Hematopoietic multipotent progenitor cell (in vitro differentiated cells): ENCODE measurements at places on chromosomes 1 and 21. TPM values are rescaled to one million over a fixed set of nuclear protein-coding genes. Genes with fewer than 3 reads are reported as not detected.
A peak's percentile ranks its signal among the peaks of the same experiment; 100 is the strongest.

DNA sequence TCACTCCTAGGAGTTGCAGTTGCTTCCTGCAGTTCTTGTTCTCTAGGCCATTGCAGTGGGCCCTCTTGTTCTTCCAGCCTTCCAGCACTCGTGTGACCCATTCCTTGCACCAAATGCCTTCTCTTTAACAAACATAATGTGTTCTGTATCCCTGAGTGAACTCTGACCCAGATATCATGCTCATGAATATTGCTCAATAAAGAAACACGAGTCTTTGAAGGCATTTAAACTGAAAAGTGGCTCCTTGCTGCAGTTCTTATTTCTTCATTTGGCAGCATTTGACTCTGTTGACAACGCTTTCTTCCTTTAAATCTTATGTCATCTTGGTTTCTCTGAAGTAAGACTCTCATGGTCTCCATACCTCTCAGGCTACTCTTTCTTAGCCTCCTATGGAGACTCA lies 100.7 kb upstream of the PDE4B start:
- DNase-seq = no peak

DNA sequence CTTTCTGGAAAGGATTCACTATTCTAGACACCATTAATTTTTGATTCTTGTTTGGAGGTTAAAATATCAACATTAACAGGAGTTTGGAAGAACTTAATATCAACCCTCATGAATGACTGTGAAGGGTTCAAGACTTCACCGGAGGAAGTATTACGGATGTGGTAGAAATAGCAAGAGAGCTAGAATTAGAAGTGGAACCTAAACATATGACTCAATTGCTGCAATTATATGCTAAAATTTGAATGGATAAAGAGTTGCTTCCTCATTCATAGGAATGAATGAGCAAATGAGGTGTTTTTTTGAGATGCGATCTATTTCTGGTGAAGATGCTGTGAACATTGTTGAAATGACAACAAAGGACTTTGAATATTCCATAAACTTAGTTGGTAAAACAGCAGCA lies 77.9 kb upstream of the TNFSF4 start:
- DNase-seq = no peak

The CCDC30 gene
- 1.3 TPM for total RNA-seq

- DNase-seq = peak; percentile 62
Measured at GRCh38 chr21:31363720-31364119, 19.7 kb upstream of the TIAM1 start.

GRCh38 chr1:66723985-66724384 lies 28.3 kb upstream of the DYNLT5 start:
- DNase-seq = no peak

- DNase-seq = no peak
Measured at GRCh38 chr1:107061886-107062285, 5.4 kb downstream of the PRMT6 start.

The SAMD13 gene
- total RNA-seq = 5.7 TPM

The NPHS2 gene
- total RNA-seq = not detected

- DNase-seq = no peak
Measured at GRCh38 chr21:43717967-43718871, 710 bp upstream of the PDXK start.

The AADACL4 gene
- not detected for total RNA-seq

DNA sequence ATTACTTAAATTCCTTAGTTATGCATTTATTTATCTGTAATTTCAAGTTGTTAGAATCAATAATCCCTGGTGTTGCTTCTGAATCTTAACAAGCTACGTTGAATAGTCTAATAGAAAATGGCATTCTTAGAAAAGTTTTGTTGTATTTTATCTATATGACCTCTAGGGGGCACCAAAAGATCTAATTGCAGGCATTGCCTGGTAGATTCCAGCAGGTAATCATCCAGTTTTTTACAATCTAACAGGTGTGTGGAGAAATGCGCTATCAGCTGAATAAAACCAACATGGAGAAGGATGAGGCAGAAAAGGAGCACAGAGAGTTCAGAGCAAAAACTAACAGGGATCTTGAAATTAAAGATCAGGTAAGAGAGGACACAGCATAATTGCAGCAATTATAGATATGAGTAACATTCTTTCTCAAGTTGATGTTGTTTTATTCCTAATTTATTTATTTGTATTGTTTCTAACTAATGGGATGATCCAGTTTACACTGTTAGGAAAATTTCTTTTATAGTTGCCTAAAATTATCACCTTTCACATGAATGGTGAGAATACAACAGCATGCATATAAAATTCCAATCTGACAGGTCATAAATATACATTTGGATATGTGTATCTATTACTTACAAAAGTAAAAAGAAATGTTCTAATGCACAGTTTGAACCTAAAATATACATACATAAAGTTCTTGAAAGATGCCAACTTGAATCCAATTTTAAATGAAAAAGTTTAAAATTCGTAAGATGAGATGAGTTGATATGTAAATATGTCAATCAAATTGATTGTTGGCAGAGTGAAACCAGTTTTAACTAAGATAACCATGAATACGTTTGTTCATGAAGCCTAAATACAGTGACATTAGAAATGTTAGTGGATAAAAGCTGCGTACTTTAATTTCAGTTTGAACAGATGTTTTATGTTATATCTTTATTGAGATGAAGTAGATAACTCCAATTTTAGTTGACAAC lies 88.4 kb downstream of the SDCCAG8 start:
- DNase-seq = peak; percentile 6

The ECM1 gene
- total RNA-seq = 1.1 TPM

GRCh38 chr1:166813508-166814223 lies 25.6 kb upstream of the POGK start:
- no peak for DNase-seq

GRCh38 chr1:180762796-180763195 lies 131.0 kb downstream of the XPR1 start:
- DNase-seq = no peak

DNA sequence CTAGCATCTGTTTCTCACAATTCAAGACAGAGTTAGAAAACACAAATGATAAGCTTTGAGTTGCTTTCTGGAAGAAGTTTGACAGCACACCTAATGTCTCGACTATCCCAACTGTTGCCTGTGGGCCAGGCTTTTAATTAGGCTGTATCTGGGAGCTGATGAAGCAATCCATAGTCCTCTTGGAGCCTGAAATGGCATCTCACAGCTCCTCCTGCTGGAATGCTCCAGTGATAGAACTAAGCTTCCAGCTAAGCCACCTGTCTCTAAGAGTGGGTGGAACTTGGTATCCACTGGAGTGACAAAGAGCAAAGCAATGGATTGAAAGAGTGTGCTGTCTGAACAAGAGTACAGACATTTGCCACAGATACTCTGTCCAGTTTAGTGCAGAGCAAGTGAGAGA lies 605.3 kb upstream of the NR5A2 start:
- no peak for DNase-seq

DNA sequence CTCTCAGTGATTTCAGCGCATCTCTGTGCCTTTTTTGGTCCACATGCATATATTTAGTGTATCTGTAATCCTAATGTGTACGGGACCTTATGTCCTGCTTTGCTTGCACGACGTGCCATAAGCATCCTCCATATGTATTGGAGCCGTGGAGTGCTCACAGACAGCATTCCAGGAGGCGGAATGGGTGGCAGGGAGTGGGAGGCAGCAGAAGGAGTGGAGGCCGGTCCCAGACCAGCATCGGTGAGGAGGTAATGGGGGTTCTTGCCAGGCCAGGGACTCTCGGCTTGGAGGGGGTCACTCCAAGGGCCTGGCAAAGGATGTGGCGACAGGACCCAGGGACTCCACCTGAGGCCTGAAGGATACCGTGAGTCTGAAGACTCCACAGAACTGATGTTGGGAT lies 185.0 kb downstream of the CAMTA1 start:
- DNase-seq = no peak

The MAP10 gene
- 5.9 TPM for total RNA-seq

- no peak for DNase-seq
Measured at GRCh38 chr1:50357186-50357585, 66.1 kb downstream of the DMRTA2 start.

DNA sequence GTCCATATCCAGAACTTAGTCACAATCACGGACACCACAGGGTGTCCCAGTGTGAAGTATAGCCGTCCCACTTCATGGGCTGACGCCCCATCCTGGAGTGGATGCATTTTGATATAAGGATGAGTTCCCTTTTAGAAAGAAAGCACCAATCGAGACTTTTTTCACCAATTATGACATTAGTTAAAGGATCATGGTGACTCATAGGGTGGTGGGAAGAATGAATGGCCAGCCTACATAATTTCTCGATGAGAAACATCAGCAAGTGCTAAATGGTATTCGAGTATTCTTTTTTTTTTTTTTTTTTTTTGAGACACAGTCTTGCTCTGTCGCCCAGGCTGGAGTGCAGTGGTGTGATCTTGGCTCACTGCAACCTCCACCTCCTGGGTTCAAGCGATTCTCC lies 38.5 kb upstream of the USP1 start:
- DNase-seq = no peak

DNA sequence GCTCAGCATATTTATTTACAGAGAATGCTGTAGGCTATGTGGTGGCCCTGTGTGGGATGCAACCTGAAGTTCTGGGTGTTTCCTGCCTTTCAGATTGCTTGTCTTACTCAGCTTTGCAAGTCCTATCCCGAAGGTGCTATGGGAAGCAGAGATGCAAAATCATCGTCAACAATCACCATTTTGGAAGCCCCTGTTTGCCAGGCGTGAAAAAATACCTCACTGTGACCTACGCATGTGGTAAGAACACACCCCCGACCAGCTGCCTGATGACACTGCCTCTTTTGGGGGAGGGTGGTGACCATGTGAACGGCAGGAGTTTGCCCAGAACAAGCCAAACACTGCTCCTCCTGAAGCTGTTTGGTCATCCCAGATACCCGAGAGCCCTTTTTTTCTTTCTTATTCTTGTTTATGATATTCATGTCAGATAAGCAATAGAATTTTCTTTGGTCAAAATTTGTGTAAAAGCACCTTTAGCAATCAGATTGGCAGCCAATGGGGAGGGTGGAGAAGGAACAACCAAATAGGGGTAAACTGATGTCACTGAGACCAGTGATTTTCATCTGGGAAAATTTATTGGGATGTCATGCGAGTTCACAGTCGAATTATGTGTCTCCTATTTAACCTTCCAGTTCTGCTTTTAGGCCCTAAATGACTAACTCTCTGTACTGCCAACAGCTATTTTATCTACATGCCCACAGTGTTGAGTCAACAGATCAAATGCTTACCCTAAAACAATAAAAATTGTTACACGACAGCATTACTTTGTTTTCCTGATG lies 82.6 kb downstream of the EVA1C start:
- DNase-seq = no peak

GRCh38 chr1:28132171-28133167 lies 44.0 kb downstream of the PTAFR start:
- DNase-seq = no peak

GRCh38 chr1:89363196-89363595 lies 663 bp upstream of the GBP6 start:
- DNase-seq = peak; percentile 5

The RNF11 gene
- total RNA-seq = 37.7 TPM

The ADPRS gene
- 42.5 TPM for total RNA-seq

The ACTN2 gene
- not detected for total RNA-seq

GRCh38 chr1:181089017-181089675 lies 646 bp downstream of the IER5 start:
- DNase-seq = no peak

The GJB3 gene
- under 0.01 TPM for total RNA-seq

- DNase-seq = no peak
Measured at GRCh38 chr1:33725037-33725436, 138.8 kb upstream of the HMGB4 start.

- no peak for DNase-seq
Measured at GRCh38 chr1:209945377-209945776, 7.4 kb downstream of the SYT14 start.

The NBPF10 gene
- total RNA-seq = 1.6 TPM

GRCh38 chr1:99957818-99958217 lies 12.0 kb upstream of the SLC35A3 start:
- no peak for DNase-seq

GRCh38 chr1:31273619-31274018 lies 23.0 kb downstream of the SNRNP40 start:
- no peak for DNase-seq

The RCSD1 gene
- 218 TPM for total RNA-seq

DNA sequence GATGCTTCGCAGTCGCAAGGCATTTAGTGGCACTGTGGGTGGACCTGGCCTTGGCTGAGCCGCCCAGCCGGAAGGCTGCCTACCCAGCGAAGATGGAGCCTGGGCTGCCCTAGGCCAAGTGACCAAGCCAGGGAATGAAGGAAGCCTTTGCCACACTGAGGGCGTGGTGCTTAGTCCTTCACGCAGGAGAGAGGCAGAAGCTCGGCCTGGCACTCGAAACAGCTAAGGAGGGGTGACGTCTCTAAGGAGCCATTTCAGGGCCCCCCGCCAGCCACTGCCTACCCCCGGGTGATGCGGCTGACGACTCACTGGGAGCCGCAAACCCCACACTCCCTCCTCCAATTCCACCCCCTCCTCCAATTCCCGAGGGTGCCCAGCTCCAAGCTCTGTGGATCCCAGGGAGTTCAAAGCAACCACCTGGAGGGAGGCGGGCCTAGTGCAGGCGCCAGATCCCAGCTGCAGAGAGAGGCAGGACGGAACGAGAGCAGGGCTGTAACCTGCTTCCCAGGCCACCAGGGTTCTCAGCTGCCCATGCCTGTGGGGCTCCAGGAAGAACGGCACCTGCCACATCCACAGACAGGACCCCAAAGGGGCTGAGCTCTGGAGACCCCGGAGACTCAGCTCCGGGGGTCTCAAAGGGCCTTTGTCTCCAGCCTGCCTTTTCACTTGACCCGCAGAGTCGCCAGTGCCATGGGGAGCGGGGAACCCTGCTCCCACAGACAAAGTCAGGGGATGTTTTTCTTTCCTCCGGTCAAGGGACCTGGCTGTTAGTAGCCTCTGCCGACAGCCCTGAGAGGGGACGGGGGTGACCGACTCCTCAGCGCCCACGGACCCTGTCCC lies 75.8 kb downstream of the ARHGEF16 start:
- peak; percentile 41 for DNase-seq

GRCh38 chr1:161379071-161379470 lies 11.4 kb upstream of the CFAP126 start:
- DNase-seq = no peak

The UBQLN4 gene
- 17.5 TPM for total RNA-seq

DNA sequence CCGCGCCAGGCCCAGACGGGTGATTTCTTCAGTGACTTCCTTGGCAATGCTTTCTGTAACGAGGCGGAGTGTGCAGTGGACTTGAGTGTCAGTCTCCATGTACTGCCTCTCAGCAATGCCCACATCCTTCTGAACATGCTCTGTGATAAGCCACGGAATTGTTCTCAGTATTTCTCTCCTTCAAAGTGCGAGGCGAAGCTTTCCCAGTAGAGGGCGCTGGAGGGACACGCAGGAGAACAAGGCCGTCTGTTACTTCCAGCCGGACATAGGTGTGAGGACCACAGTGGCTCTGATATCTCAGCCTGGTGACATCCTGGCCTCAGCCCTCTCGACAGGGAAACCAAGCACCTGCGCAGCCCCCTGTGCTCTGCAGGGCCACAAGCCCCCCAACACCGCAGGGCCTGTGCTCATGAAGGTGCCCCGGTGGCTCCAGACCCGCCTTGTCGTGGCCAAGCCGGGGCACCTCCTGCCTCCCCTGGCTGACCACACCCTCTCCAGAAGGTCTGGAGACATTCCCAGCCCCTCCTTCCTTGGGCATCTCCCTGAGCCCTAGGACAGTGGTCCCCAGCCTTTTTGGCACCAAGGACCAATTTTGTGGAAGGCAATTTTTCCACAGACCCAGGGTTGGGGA lies 46.1 kb upstream of the BACE2 start:
- peak; percentile 72 for DNase-seq
